ENCODE measurements at places on chromosomes 5 and 9.

GRCh38 chr5:178535299-178536175 lies 54.7 kb downstream of the COL23A1 start:
- no peak for DNase-seq

DNA sequence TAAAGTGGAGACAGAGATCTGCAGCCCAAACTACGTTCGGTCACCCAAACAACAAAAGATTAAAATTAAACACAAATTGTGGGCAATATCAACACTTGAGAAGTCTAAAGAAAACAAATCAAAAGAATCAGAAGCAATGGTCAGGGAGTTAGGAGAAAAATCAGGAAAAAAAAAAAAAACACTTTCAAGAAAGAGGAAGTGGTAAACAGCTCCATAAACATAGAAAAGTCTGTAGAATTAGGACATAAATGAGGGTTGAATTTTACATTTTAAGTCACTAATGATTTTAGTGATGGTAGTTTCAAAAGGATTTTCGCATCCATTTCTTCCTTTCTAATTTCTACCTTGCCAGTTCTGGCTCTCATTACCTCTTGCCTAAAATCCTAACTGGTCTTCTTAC lies 10.1 kb downstream of the RNF145 start:
- DNase-seq = no peak

- no peak for DNase-seq
These were observed 321.7 kb downstream of the NDUFS4 start for GRCh38 chr5:53882006-53882675.

- no peak for DNase-seq
These were observed 40.3 kb downstream of the NNT start for GRCh38 chr5:43643327-43643726.

DNA sequence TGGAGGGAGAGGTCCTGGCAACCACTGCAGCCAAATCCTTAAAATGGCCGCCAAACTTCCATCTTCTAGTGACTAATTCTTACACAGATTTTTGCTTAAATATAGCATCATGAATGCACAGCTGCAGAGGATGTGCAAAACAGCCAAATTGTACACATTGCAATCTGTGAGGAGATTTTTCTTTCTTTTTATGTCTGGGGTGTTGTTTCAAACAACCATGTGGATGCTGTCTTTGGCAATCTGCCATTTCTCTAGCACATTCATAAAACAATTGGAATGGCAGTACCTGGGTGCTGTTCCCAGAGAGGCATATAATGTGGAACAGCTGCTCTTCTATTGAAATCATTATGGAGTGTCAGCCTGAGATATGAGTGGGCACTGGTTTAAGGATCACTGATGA lies 1082.9 kb upstream of the SEMA6A start:
- peak; percentile 44 for DNase-seq

GRCh38 chr5:155250596-155250995 lies 237.0 kb downstream of the KIF4B start:
- peak; percentile 50 for DNase-seq

DNA sequence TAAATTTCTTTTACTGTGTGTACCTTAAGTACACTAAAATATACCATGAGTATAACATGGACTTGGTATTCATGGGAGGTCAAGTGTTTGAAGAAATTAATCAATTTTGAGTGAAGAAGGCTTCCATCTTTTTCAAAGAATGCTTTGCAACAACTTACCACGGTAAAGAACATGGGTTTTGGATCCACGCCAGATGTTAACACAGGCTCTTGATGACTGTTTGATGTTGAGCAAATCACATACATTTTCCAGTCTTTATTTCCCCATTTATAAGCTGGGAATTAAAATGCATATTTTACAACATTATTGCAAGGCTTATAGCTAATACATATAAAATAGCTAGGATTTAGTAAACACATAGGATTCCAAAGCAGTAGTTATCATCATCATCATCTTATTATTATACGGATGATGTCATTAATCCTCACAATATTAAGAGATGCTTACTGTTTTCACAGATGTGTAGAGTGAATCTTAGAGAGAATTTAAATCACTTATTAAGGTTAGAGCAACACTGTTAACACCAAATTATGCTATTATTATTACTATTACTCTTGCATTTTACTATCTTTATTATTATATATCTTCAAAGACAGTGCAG lies 362.0 kb downstream of the PRELID2 start:
- no peak for DNase-seq

DNA sequence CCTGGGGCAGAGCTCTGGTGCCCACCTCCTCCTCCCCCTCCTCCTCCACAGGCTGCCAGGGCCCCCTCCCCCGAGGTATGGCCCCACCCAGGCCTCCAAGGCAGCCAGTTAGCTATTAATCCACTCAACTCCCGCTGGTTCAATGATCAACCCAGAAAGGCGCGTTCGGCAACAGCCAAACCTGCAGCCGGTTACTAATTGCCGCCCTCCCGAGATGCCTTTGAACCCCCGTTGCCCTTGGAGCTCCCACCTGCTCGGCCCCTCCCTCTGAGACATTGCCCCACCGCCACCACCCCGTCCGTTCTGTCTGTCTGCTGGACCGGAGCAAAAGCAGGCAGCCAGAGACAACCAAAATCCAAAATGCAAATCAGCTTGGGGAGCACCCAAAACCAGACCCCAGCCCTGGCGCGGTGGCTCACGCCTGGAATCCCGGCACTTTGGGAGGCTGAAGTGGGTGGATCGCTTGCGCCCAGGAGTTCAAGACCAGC lies 25.8 kb downstream of the NOTCH1 start:
- no peak for DNase-seq

DNA sequence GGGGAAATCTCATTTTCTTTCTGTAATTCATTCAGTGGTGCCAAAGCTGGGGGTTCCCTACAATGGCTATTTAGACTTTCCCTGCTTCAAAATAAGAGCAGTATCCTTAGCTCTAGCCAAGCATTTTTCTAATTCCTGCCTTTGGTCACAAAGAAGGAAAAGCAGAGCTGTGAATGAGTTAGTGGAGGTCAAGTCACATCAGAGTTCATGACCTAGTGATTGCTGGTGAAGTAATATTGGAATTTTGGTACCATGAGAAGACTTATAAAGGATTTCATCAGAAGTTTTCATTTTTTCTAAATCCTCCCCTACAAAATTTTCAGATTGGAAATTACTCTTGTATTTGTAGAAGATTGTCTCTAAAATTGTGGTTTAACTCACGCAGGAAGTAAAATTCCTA lies 28.0 kb downstream of the DNAJC21 start:
- no peak for DNase-seq

GRCh38 chr9:84731696-84732095 lies 62.2 kb downstream of the NTRK2 start:
- DNase-seq = no peak

GRCh38 chr9:95419444-95419843 lies 97.3 kb downstream of the PTCH1 start:
- no peak for DNase-seq

DNA sequence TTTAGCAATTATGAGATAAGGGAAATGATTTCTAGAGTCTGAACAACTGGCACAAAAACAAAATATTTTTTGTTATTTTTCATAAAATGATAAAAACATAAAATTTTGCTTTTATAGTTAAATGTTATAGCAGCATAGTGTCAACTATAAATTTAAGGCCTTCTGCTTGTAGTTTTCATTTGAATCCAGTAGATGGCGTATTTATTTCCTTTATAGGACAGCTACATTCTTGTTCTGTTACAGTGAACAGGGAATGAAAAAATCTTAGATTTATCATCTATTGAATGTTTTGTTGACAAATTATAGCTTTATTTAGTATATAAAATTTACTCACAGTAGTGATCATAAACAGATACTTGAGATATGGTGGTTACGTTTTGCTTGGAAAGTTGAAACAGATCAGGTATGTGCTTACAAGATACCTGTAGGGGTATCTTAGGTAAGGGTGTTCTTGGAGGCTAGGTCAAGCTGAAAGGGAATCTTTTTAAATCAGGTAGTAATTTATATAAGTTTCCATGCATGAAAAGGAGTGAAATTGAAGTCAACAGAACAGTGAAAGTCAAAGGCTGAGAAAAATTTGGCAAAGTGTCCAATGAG lies 239.3 kb upstream of the GRIN3A start:
- no peak for DNase-seq

DNA sequence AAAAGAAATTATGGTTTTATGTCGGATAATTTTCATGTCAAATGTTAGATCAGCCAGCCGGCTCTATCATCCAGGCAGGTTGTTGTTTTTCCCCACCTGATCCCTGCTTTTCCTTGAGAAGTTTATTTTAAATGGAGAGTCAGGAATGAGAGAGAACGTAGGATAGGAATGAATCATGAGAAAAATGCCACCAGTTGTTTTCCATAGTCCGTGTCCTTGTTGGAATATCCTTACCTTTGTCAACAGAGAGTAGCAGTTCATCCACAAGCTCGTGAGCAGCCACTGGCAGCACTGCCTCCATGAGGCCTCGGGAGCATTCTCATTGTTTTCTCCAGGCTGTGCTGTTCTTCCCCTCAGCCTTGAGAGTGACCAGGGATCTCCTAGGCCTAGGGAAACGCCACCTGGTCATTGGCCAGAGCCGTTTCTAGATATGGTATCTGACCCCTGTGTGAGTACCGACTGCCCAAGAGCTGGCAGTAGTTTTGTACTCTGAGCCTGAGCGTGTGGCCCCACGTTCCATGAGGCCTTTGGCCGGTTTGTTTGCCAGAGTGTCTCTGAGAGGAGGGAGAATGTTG lies 293.3 kb downstream of the FANCC start:
- no peak for DNase-seq

DNA sequence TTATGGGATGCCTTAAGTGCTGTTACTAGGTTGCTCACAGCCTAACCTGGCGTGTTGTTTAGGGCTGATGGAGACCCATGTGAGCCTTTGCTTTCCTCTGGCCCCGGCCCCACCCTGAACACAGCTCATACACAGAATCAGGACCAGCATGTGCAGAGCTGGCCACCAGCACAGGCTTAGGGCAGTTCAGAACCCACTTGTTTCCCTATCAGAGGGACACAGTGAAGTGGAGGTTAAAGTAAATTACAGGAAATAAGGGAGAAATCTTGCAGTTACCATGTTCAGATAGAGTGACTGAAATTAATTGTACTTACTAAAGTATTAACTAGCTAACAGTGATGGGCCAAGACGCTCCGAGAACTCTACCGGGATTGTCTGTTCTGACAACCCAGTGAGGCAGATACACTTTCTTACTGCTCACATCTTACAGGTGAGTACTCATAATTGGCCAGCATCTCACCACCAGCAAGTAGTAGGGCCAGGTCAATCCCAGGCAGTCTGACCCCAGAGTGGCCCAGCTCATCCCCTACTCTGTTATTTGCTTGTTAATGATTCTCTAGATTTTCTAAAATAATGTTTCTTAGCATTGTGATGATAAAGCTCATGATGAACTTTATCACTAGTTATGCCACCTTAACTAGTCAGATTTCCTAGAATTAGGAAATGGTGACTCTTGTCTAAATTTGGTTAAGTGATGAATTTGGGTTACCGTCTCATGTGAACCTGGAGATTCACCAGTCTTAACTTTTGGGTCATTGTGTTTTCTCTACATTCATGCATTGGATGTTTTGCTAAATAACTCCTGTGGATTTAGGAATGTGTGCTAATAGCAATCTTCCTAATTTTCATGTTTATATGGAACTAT lies 15.4 kb downstream of the CCT5 start:
- DNase-seq = no peak

- DNase-seq = no peak
These were observed 308.8 kb upstream of the ADAMTS16 start for GRCh38 chr5:4831325-4831724.

DNA sequence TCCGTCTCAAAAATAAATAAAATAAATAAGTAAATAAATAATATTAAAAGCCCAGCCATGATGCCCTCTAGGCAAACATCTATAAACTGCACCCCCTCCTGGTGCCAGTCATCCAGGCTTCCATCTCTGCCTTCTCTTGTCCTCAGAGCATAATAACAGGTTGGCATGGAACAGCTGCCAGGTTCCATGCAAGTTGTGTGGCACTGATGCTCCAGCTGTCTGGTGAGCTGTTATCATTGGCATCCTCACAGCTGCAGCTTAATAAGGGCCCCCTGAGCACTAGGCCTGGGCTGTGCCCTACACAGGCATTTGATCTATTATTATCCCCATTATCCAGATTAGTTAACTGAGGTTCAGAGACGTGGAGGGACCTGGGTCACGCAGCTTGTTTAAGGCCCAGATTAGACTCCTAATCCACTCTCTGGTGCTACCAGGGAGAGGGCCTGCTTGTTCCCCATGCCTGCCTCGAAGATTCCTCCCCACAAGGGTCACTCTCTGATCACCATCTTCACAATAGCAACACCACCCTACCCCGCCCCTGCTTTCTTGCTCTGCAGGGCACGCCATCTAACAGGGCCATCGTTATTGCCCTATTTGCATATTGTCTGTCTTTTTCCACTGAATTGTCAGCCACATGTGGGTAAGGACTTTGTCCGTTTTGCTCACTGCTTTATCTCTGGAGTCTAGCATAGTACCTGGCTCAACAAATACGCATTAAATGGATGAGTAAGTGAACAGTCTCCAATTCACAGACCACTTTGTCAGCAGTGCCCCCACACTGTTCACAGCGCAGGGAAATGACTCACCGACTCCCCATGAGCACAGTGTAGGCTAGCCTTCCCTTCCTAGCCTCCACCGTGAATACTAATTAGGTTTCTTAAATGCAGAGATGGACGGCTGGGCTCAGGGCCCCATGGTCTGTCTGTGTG lies 1.5 kb upstream of the DNM1 start:
- no peak for DNase-seq

DNA sequence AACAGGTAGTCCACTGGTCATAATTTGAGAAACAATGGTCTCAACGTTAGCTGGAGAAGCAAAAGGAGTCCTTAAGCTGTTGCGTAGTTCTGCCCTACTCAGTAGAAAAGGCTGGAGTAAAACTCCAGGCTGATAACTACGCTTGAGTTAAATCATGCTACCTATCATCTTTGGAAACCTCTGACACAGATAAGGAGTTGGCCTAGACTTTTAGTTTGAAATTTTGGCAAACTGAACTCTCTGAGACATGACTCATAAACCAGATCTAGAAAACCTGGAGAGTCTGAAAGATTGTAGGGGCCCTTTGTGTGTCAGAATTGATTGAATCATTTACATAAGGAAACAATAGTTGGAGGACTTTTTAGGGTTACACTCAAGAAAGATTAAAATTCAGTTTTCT lies 26.3 kb downstream of the NMUR2 start:
- no peak for DNase-seq

DNA sequence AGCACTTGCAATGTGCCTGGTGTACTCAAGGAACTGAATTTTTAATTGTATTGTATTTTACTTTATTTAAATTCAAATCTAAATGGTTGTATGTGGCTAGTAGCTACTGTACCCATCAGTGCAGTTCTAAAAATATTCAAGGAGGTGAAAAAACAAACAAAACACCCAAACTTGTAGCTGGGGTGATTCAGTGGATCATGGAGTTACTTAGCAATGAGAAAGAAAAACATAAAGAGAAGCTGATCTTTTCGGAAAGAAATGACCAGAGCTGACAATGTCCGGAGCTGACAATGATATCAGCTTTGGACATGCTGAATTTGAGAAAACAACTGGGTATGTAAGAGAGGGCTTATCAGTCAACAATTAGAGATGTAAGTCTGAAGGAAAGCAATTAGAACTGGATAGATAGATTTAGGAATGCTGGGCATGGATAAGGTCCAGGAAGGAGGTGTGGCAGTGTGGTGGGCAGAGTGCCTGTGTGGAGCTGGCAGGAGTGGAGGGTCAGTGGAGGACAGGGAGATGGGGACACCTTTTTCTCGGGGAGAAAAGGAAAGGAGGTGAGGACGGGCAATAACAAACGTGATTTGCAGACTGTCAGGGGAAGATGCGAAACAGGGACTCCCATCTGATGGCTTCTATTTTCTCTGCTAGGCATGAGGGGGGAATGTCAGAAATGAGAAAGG lies 113.2 kb downstream of the DCP2 start:
- DNase-seq = no peak

Data from NCI-H187 treated with DMSO at 0.1 percent for 48 hours (cell line).